ENCODE measurements at places on chromosomes 11 and 22. TPM values are rescaled to one million over a fixed set of nuclear protein-coding genes. Genes with fewer than 3 reads are reported as not detected.
A peak's percentile ranks its signal among the peaks of the same experiment; 100 is the strongest.

GRCh38 chr22:30326255-30326705 is 461 bp downstream of the TBC1D10A start:
- peak overlapping the region; percentile 73 for H3K27ac ChIP-seq
- peaks cover 30% of the 10 kb centered on the region for H3K36me3 ChIP-seq
- H3K4me1 ChIP-seq, result peaks cover 29% of the 10 kb centered on the region
- peak overlapping the region; percentile 89 for H3K4me3 ChIP-seq
- H3K27me3 ChIP-seq, result no peaks in the 10 kb centered on the region

- no peak overlapping the region for H3K27ac ChIP-seq
- H3K36me3 ChIP-seq, result peaks cover 28% of the 10 kb centered on the region
- peaks cover 3% of the 10 kb centered on the region for H3K4me1 ChIP-seq
- no peak for DNase-seq
- H3K27me3 ChIP-seq, result no peaks in the 10 kb centered on the region
These were observed 70.2 kb downstream of the SCN3B start for GRCh38 chr11:123584186-123584585.

DNA sequence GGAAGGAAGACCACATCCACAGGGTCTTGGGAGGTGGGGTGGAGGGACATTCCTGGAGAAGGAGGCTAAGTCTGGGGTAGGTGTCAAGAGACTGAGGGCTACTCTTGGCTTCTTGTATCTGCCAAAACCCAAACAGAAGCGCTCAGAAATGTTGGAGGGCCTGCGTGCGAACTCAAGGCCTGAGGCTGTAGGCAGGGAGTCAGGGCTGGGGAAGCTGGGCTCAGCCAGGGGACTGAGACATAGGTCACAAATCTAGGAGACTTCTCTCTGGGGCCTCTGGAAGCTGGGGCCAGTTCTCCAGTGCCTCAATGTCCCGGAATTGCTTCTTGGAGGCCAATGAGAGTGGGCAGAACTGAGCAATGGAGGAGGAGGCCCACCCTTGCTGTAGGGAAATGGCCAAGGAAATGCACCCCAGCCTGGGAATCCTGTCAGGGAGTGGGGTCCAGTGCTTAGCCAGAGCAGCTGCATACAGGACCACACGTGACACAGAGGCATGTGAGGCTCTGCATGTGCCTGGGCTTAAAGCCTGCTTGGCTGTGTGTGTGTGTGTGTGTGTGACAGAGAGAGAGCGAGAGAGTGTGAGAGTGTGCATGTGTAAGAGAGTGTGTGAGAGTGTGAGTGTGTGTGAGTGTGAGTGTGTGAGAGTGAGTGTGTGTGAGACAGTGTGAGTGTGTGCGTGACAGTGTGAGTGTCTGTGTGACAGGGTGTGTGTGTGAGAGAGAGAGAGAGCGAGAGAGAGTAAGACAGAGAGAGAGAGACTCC is 141.3 kb downstream of the ST3GAL4 start:
- DNase-seq, result no peak
- no peaks in the 10 kb centered on the region for H3K4me1 ChIP-seq
- H3K27me3 ChIP-seq, result no peaks in the 10 kb centered on the region
- H3K36me3 ChIP-seq, result no peaks in the 10 kb centered on the region

GRCh38 chr11:130160498-130161155 is 1.0 kb downstream of the ST14 start:
- H3K4me1 ChIP-seq, result peaks cover 8% of the 10 kb centered on the region
- peaks cover 73% of the 10 kb centered on the region for H3K27me3 ChIP-seq
- no peak for DNase-seq
- peak overlapping the region; percentile 1 for H3K4me3 ChIP-seq
- H3K27ac ChIP-seq, result no peak overlapping the region
- H3K36me3 ChIP-seq, result no peaks in the 10 kb centered on the region

GRCh38 chr22:23825246-23825905 is 13.4 kb downstream of the DERL3 start:
- no peak overlapping the region for H3K4me3 ChIP-seq
- no peaks in the 10 kb centered on the region for H3K27me3 ChIP-seq
- H3K36me3 ChIP-seq, result peaks cover 86% of the 10 kb centered on the region
- no peak for DNase-seq
- no peak overlapping the region for H3K27ac ChIP-seq
- H3K4me1 ChIP-seq, result peaks cover 2% of the 10 kb centered on the region

- H3K36me3 ChIP-seq, result peaks cover 34% of the 10 kb centered on the region
- DNase-seq, result no peak
- no peak overlapping the region for H3K27ac ChIP-seq
- peaks cover 41% of the 10 kb centered on the region for H3K27me3 ChIP-seq
These were observed 1.0 kb upstream of the EPS8L2 start for GRCh38 chr11:704781-705645.

GRCh38 chr11:104001561-104002056 is 34.8 kb upstream of the DDI1 start:
- no peak for DNase-seq
- H3K4me1 ChIP-seq, result no peaks in the 10 kb centered on the region
- no peak overlapping the region for H3K4me3 ChIP-seq
- H3K36me3 ChIP-seq, result no peaks in the 10 kb centered on the region
- H3K27me3 ChIP-seq, result no peaks in the 10 kb centered on the region

DNA sequence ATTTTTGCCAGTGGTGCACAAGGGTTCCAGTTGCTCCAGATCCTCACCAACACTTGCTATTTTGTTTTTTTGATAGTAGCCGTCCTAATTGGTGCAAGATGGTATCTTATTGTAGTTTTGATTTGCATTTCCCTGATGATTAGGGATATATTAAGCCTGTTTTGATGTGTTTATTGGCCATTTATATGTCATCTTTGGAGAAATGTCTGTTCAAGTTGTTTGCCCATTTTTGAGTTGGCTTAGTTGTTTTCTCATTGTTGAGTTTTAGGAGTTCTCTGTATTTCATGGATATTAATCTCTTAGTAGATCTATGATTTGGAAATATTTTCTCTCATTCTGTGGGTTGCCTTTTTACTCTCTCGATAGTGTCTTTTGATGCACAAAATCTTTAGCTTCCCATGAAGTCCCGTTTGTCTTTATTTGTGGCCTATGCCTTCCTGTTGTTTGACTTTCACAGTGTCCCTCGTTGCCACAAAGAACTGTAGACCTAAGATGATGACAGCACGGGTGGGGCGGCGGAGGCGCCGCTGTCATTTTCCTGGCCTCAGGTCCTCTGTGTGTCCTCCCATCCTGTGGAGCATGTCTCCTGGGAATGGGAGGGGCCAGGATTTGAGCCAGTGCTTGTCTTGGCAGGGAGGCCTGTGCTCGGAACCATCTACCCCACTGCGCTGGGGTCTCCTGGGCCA is 33.5 kb downstream of the LRP5 start:
- H3K4me1 ChIP-seq, result peaks cover 10% of the 10 kb centered on the region
- H3K27ac ChIP-seq, result no peak overlapping the region
- H3K27me3 ChIP-seq, result no peaks in the 10 kb centered on the region
- no peak overlapping the region for H3K4me3 ChIP-seq
- DNase-seq, result no peak
- H3K36me3 ChIP-seq, result peaks cover 3% of the 10 kb centered on the region

DNA sequence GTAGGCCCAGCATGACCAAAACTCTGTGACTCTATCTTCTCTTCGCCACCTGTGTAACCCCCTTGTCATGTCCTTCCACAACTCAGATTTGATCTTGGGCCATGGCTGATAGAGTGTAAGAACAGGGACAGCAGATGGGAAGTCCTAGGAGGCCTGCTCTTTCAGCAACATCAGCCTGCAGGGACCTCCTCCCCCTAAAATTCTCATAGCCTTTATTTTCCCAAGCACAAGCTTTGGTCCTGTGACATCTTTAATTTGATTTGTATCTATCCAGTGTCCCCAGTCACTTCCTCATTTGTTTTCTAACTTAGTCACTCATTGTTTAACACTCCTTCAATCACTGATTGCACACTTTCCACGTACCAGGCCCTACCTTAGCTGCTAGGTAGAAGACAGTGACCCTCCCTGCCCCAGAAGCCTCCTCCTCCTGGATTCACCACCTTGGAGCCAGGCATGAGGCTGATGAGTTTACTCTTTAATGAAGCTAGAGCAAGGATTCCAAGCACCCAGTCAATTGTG is 5.3 kb downstream of the UBQLN3 start:
- H3K4me1 ChIP-seq, result no peaks in the 10 kb centered on the region
- no peaks in the 10 kb centered on the region for H3K27me3 ChIP-seq
- no peak overlapping the region for H3K27ac ChIP-seq
- no peak overlapping the region for H3K4me3 ChIP-seq

GRCh38 chr11:17887779-17888178 is 125.1 kb downstream of the SERGEF start:
- DNase-seq, result no peak
- no peaks in the 10 kb centered on the region for H3K36me3 ChIP-seq
- H3K4me3 ChIP-seq, result no peak overlapping the region
- H3K27me3 ChIP-seq, result no peaks in the 10 kb centered on the region

DNA sequence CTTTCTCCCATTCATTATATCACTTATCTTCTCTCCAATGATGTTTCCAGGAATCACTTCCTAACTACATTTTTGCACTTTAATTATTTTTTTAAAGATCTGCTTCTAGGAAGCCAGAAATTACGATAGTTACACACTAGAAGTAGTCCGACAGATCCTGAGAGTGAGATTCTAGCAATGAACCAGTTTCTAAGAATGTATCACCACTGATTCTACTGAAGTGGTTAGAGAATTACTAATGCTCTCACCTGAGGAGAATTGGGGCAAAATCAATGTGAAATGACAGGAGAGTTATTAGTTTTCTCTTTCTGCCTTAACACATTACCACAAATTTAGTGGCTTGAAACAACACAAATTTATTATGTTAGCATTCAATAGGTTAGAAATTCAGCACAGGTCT is 241.2 kb downstream of the CASP12 start:
- H3K4me3 ChIP-seq, result no peak overlapping the region
- H3K27ac ChIP-seq, result no peak overlapping the region
- no peak for DNase-seq
- no peaks in the 10 kb centered on the region for H3K4me1 ChIP-seq

DRD4 gene
- 0.09 TPM for total RNA-seq

PRODH gene
- total RNA-seq, result 3.3 TPM

P2RY6 gene
- 1.3 TPM for total RNA-seq

KCNJ11 gene
- total RNA-seq, result 0.42 TPM

TENM4 gene
- total RNA-seq, result 2.8 TPM

SLC22A12 gene
- not detected for total RNA-seq

MB gene
- total RNA-seq, result 1.1 TPM

PANX2 gene
- total RNA-seq, result 0.09 TPM

OR8D1 gene
- total RNA-seq, result not detected

Measured in thymus (tissue), 14 donors.